ENCODE measurements at places on chromosomes 6 and 20.
A peak's percentile ranks its signal among the peaks of the same experiment; 100 is the strongest.

DNA sequence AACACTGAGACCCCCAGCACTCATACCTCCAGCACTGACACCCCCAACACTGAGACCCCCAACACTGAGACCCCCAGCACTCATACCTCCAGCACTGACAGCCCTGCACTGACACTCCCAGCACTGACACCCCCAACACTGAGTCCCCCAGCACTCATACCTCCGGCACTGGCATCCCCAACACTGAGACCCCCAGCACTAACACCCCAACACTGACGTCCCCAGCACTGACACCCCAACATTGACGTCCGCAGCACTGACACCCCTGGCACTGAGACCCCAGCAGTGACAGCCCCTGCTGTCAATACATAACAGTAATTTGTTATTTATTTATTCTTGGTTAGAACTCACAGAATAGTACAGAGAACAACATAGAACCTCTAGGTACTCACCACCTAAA, 58.0 kb downstream of the ERMARD start:
- DNase-seq, result no peak

GRCh38 chr6:79676785-79677736, 45.9 kb downstream of the SH3BGRL2 start:
- DNase-seq, result no peak

DNA sequence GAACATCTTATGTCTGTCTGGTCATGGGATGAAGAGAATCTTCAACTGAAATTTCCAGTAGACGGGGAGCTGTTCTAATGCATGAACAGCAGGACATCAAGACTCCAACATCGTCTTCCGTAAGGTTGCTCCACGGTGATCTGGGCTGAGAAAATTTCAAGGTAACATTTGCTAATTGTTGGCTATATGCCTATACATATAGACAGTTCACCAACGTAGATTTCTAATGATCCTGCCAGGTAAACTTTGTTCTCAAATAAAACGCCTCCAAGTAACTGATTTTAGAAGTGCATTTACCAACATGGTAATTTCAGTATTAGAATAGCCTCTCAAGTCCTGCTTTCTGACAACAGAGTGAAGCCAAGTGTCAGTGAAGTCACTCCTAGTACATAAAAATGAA, 11.3 kb upstream of the PXDC1 start:
- no peak for DNase-seq

GRCh38 chr6:143759666-143760065, 81.9 kb downstream of the PHACTR2 start:
- DNase-seq, result no peak

- peak; percentile 83 for DNase-seq
Observed at GRCh38 chr20:58889798-58890517, 37.4 kb downstream of the GNAS start.

DNA sequence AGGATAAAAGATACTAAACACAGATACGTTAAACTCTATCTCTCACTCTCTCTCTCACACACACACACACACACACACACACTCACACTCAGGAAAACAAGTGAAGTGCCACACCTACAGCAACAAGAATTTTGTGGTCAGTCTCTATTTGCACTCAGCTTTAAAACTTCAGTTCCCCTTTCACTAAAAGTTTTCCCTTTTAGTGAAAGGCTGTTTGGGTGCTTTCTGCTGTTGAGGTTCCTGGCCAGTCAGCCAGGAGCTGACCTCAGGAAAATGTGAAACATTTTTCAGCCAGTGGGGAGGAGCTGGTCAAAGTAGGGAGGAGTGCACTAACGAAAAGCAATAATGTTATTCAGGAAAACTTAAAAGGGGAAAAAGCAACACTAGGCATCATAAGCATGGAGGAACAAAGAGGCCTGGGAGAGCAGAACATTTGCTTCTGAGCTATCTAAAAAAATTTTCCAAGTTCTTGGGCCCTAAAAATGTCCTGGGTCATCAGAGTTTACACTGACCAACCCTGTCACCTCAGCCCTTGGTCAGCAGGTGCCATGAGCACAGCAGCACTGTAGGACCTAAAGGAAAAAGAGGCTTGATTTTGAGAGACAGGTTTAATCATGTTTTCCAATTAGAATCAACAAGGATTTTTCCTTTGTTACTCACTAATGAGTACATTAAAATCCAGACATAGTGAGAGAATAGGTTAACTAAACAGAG, 30.7 kb upstream of the NT5E start:
- DNase-seq, result no peak

DNA sequence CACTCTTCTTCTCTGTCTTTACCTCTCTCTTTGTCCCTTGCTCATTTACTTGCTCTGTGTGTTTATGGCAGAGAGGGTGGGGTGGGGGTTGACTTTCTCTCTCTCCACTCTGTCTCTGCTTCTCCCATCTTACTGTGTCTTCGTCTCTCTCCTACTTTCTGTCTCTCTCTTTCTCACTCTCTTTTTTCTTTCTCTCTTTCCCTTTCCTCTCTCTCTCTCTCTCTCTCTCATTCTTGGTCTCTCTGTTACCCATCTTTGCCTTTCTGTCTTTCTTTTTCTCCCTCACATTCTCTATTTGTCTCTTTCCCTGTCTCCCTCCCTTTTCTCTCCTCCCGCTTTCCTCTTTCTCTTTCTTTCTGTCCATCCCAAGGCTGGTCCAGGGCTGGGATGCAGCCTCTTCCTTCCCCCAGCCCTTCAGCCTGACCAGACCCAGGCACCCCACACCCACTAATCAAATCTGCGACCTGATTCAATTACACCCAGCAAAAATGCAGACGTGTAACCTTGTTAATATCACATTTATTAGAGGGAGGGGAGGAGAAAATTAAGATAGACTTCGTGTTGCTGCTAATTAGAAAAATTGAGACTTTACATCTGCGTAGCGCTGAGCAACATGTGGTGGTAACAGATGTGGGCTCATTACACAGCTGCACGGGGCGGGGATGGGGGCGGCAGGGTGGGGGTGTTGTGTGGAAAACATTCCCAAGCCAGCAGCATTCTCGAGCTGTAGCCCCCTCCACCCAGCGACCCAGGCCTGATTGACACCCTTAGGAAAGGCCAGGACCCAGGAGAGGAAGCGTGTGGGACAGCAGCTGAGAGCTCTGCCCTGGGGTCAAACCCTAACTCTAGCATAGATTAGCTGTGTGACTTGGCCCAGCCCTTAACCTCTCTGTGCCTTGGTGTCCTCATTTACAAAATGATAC, 124.9 kb upstream of the MAFB start:
- no peak for DNase-seq

- DNase-seq, result no peak
Observed at GRCh38 chr20:22680031-22680740, 95.8 kb upstream of the FOXA2 start.

- DNase-seq, result no peak
Observed at GRCh38 chr6:21107796-21108195, 485.8 kb upstream of the SOX4 start.

DNA sequence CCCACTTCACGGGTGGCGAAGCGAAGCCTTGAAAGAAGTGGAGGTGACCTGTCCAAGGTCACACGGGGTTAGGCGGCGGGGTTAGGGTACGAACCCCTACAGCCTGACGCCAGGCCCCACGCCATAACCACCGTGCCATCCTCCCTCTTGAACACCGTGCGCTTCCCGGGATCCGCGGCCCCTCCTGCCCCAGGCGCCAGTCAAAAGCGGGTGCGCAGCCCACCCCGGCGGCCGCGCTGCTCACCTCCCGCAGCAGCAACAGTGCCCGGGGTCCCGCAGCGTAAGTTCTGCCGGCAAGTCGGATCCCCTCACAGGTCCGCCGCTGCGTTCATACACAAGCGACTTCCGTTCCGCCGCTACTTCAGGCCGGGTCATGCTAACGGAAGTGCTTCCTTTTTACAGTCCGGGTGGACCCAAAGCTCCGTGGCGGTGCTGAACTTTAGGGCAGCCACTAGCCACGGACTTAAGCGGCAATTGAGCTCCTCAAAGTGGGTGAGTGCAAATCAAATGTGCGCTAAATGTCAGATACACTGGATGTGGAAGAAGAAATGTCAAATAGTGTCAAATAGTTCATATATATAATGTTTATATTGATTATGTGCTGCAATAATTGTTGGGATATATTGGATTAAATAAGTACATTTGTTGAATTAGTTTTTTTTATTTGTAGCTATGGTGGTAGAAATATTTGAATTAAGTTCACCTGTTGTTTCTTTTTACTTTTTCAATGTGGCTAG, at the start of gene CDK5RAP1:
TSS of gene CDK5RAP1 (minus strand) at position 336 of the 737 bp plus-strand sequence. CDS start 4,455 bp downstream, outside the sequence.
- peak; percentile 94 for DNase-seq

- no peak for DNase-seq
Observed at GRCh38 chr6:117444600-117444999, 18.9 kb upstream of the ROS1 start.

DNA sequence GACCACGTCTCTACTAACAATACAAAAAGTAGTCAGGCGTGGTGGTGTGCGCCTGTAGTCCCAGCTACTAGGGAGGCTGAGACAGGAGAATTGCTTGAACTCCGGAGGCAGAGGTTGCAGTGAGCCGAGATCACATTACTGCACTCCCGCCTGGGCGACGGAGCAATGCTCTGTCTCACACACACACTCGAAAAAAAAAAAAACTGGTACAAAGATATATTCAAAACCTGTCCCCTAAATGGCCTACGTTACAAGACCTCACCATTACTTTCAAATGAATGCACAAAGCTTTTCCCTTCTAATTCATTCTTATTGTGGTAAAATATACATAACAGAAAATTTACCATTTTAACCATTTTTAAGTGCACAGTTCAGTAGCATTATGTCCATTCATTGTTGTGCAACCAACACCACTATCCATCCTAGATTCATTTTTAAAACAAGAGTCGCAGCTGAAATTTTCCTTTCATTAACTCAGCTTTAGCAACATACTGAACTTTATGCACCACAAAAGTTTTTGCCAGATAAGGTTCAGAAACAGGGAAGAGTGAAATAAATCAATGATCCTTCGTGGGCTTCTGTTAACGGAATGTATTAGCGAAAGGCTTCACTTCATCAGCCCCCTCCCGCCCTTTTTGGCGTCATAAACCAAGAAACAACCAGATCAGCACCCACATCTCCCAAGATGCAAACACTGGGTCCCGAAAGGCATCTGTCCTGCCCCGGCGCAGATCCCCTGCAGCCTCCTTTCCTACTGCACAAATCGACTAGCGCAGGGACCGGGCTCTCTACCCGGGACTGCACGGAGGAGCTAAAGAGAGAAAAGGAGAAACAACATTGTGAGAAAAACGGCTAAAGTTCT, 825 bp upstream of the FAM135A start:
- DNase-seq, result no peak

GRCh38 chr6:90676516-90677300, 89.8 kb upstream of the MAP3K7 start:
- DNase-seq, result no peak

DNA sequence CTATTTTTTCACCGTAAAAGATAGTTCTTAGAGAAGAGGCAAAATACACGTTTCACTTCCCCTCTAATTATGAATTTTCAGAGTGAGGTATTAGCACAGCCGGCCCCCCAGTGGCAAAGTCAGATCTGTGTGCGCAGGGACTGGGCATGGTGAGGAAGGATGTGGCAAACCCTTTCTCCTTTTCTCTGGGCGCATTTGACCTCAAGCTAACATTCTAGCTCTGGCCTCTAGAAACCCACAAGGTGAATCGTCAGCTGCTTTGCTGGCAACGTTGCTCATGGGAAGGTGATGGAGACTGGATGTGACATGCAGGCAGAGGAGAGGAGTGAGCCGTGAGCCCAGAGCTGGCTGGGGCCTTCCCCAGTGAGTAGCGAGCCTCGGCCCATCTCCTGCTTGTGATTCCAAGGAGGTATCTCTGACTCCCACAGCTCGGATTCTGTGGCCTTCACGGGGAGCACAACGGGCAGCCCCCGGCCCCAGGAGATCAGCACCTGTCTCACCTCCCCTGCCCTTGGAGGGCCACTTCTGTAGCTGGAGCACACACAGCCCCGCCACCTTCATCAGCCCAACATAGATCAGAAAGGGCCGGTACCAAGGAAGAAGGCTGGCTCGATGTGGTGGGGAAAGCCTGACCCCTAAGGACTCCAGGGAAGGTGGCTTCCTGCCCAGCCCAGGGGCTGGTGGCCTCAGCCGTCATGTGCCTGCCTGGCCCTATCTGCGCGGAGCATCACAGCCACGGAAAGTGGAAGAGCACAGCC, 152.8 kb downstream of the TAF4 start:
- no peak for DNase-seq

- DNase-seq, result no peak
Observed at GRCh38 chr20:20009784-20010253, 7.3 kb upstream of the NAA20 start.

GRCh38 chr6:44029444-44030185, 97.6 kb downstream of the MRPL14 start:
- DNase-seq, result peak; percentile 45

Data from activated effector memory CD4-positive, alpha-beta T cell treated with anti-CD3 and anti-CD28 coated beads, Interleukin-2, amount 50 U/mL, for 16 hours (primary cell).